Activated naive CD8-positive, alpha-beta T cell treated with anti-CD3 and anti-CD28 coated beads for 36 hours (primary cell): ENCODE measurements at places on chromosomes 2 and 18. TPM values are rescaled to one million over a fixed set of nuclear protein-coding genes. Genes with fewer than 3 reads are reported as not detected.
A peak's percentile ranks its signal among the peaks of the same experiment; 100 is the strongest.

GRCh38 chr2:240226672-240227537 is 86.4 kb upstream of the OTOS start:
- peaks cover 4% of the 10 kb centered on the region for H3K36me3 ChIP-seq
- no peak overlapping the region for H3K27ac ChIP-seq
- H3K27me3 ChIP-seq: peaks cover 49% of the 10 kb centered on the region
- H3K4me1 ChIP-seq: no peaks in the 10 kb centered on the region

DNA sequence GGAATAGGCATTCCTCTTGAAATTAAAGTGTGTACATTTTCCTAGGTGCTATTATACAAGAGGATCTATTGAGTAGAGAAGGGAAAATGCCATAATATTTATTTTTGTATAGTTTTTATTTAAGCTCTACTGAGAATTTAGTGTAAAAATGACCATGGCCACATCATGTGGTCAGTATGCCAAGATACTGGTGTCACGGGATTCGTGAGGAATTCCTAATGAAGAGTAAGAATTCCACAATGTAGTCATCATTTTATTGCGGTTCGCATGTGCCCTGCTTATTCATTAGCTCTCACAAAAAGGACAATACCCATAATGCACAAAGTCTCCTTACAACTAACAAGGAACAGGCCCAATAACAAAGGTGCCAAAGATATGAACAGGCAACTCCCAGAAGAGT is 39.3 kb upstream of the PARD3B start:
- H3K4me1 ChIP-seq: no peaks in the 10 kb centered on the region
- H3K27ac ChIP-seq: no peak overlapping the region
- no peaks in the 10 kb centered on the region for H3K36me3 ChIP-seq
- H3K27me3 ChIP-seq: no peaks in the 10 kb centered on the region
- DNase-seq: no peak
- no peak overlapping the region for H3K4me3 ChIP-seq

- no peak overlapping the region for H3K27ac ChIP-seq
- DNase-seq: no peak
- H3K4me1 ChIP-seq: no peaks in the 10 kb centered on the region
- H3K4me3 ChIP-seq: no peak overlapping the region
- peaks cover 11% of the 10 kb centered on the region for H3K36me3 ChIP-seq
Observed at GRCh38 chr2:233455006-233455405, 100.7 kb downstream of the DGKD start.

GRCh38 chr2:127721978-127722355 is 20.7 kb downstream of the SFT2D3 start:
- H3K4me3 ChIP-seq: no peak overlapping the region
- DNase-seq: no peak
- H3K27me3 ChIP-seq: no peaks in the 10 kb centered on the region
- peaks cover 8% of the 10 kb centered on the region for H3K4me1 ChIP-seq
- peak overlapping the region; percentile 34 for H3K27ac ChIP-seq
- H3K36me3 ChIP-seq: peaks cover 40% of the 10 kb centered on the region

- H3K4me3 ChIP-seq: no peak overlapping the region
- H3K27ac ChIP-seq: no peak overlapping the region
- no peaks in the 10 kb centered on the region for H3K4me1 ChIP-seq
- peaks cover 3% of the 10 kb centered on the region for H3K27me3 ChIP-seq
Observed at GRCh38 chr2:119583291-119583690, 39.0 kb downstream of the CFAP221 start.

GRCh38 chr2:233209117-233209532 is 42.3 kb upstream of the ATG16L1 start:
- H3K4me1 ChIP-seq: peaks cover 2% of the 10 kb centered on the region
- no peak overlapping the region for H3K4me3 ChIP-seq
- H3K27me3 ChIP-seq: no peaks in the 10 kb centered on the region
- peaks cover 4% of the 10 kb centered on the region for H3K36me3 ChIP-seq

DNA sequence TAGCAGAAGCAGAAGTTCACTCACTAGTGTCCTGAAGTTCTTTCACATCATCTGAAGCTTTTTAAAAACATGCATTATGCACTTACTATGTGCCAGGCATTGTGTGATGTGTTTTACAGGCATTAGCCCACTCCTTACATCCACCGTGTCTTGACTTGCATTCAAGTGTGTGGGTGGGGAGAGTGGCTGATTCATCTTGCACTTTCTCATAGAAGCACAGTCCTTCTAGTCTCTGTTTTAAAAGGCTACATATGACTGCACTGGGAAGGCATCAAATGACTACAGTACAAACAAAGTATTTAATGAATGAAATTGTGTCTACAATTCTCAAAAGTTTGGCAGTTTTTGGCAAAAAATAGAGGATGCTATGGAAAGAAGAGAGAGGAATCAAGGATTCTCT is 21.6 kb upstream of the DSC3 start:
- DNase-seq: no peak
- no peaks in the 10 kb centered on the region for H3K27me3 ChIP-seq
- H3K36me3 ChIP-seq: no peaks in the 10 kb centered on the region
- peaks cover 5% of the 10 kb centered on the region for H3K4me1 ChIP-seq
- H3K27ac ChIP-seq: no peak overlapping the region

GRCh38 chr2:85312404-85312803 is 15.4 kb downstream of the TGOLN2 start:
- no peak overlapping the region for H3K4me3 ChIP-seq
- no peak for DNase-seq
- H3K36me3 ChIP-seq: peaks cover 27% of the 10 kb centered on the region
- H3K27ac ChIP-seq: no peak overlapping the region
- no peaks in the 10 kb centered on the region for H3K27me3 ChIP-seq
- H3K4me1 ChIP-seq: peaks cover 31% of the 10 kb centered on the region

- no peak overlapping the region for H3K27ac ChIP-seq
- H3K36me3 ChIP-seq: no peaks in the 10 kb centered on the region
- H3K27me3 ChIP-seq: no peaks in the 10 kb centered on the region
- DNase-seq: no peak
- no peaks in the 10 kb centered on the region for H3K4me1 ChIP-seq
- no peak overlapping the region for H3K4me3 ChIP-seq
Observed at GRCh38 chr2:95388091-95388692, 14.3 kb upstream of the FAHD2A start.

GRCh38 chr2:39724828-39725144 is 54.3 kb downstream of the THUMPD2 start:
- peaks cover 2% of the 10 kb centered on the region for H3K36me3 ChIP-seq
- no peak for DNase-seq
- H3K4me3 ChIP-seq: no peak overlapping the region
- H3K4me1 ChIP-seq: peaks cover 4% of the 10 kb centered on the region
- no peak overlapping the region for H3K27ac ChIP-seq

DNA sequence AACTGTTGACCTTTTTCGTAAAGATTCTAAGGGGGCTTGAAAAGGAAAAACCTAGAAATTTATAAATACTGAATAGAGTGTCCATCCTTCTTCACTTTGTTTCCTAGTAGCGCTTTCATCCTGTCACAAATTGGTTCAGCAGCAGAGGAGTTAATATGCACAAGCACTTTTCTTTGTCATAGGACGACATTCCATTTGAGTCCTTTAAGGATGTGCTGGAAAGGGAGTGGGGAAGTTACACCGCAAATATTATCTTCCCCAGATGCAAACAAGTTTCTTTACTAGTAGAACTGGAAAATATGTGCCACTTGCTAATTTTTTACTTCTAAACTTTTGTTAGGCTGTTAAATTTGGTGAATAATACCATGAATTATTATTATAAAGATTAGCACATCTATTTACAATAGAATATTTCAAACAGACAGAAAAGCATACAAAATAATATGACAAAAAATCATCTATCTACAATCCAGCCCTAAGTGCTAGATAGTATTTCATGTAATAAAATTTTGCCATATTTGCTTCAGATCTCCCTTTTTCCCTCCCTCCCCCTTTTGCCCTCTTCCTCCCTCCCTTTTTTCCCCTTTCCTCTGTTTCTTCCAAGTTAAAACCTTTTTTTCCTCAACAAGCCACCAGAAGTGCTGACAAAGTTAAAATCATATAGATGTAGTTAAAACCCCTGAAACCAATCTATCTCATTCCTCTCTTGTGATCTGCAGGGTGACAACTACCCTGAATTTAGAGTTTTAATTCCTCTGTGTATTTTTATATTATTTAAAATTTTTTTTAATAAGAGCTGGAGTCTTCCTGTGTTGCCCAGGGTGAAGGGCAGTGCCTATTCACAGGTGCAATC is 50.5 kb upstream of the MAP4K3 start:
- H3K36me3 ChIP-seq: peaks cover 6% of the 10 kb centered on the region
- H3K27ac ChIP-seq: no peak overlapping the region

GRCh38 chr2:185417688-185418087 is 320.9 kb upstream of the FSIP2 start:
- no peaks in the 10 kb centered on the region for H3K4me1 ChIP-seq
- DNase-seq: no peak
- no peak overlapping the region for H3K4me3 ChIP-seq
- H3K36me3 ChIP-seq: no peaks in the 10 kb centered on the region
- no peaks in the 10 kb centered on the region for H3K27me3 ChIP-seq

DNA sequence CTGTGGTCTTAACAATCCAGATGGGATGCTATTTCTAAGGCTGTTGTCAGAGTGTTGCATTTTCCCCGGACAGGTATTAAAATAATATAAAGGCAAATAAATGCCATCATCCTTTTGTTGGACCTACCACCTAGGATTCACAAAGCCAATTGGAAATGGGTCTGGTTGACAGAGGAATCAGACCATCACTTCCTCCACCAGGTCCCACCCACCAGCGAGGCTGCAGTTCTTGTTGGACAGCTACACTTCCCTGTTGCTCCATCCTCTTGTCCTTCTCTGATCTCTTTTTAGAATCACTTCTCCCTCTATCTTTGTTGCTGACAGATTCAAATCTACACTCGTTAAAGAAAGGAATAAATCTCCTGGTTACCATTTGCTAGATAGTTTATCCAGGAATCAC is 1.1 kb downstream of the TMEM169 start:
- DNase-seq: no peak
- H3K27ac ChIP-seq: peak overlapping the region; percentile 82
- peaks cover 2% of the 10 kb centered on the region for H3K36me3 ChIP-seq
- H3K4me1 ChIP-seq: peaks cover 39% of the 10 kb centered on the region
- H3K27me3 ChIP-seq: no peaks in the 10 kb centered on the region

The RFTN2 gene
- not detected for total RNA-seq

The TRIM54 gene
- total RNA-seq: 0.33 TPM

The NT5C1B gene
- not detected for total RNA-seq

The DLGAP1 gene
- total RNA-seq: not detected

The XDH gene
- total RNA-seq: not detected

The PID1 gene
- not detected for total RNA-seq

The SOX11 gene
- total RNA-seq: not detected

The CNGA3 gene
- not detected for total RNA-seq

The CCBE1 gene
- total RNA-seq: not detected

The AGPS gene
- total RNA-seq: 75.5 TPM
